T-helper 9 cell (primary cell): ENCODE measurements at places on chromosomes 1 and 21.

GRCh38 chr1:36909946-36910725 is 124.2 kb downstream of the GRIK3 start:
- no peak for DNase-seq

DNA sequence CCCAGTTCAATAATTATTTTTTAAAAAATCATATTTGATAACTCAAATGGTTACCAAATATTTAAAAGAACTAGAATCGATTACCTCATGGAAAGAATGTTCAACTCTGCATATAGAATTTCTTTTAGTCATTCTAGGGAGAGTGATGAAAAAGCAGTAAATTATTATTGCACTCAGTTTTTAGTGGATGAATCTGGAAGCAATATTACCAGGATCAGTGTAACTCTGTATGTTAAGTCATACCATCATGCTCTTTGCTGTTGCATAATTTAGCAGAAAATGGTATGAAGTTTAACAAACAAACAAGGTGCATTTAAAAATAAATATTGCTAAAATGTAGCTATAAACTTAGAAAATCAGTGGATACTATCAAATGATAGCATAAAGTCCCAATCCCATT is 46.1 kb upstream of the ARHGAP29 start:
- DNase-seq = no peak

GRCh38 chr1:183419399-183419798 is 1.2 kb upstream of the NMNAT2 start:
- DNase-seq = no peak

DNA sequence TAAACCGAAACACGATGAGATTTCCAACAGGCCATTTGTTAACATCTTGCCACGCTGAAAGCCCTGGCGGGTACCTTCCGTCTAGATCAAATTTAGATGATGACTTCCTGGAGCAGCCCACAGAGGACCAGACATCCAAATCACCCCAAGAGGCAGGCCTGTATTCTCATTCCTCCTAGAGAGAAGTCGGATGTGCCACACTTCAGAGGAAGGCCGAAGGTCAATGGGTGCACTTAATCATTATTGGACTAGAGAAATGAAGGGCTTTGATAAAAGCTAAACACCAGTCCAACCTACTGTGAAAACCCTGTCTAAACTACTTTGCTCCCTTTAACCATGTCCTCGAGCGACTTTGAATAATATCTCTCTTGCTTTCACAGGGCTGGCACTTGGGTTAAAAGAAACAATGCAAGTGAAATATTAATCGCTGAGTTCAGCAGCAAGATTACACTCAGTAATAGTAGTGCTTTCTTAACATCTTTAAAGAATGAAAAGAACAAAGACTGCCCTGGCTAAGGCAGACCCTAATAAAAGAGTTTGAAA is 76.5 kb downstream of the BCAR3 start:
- no peak for DNase-seq

DNA sequence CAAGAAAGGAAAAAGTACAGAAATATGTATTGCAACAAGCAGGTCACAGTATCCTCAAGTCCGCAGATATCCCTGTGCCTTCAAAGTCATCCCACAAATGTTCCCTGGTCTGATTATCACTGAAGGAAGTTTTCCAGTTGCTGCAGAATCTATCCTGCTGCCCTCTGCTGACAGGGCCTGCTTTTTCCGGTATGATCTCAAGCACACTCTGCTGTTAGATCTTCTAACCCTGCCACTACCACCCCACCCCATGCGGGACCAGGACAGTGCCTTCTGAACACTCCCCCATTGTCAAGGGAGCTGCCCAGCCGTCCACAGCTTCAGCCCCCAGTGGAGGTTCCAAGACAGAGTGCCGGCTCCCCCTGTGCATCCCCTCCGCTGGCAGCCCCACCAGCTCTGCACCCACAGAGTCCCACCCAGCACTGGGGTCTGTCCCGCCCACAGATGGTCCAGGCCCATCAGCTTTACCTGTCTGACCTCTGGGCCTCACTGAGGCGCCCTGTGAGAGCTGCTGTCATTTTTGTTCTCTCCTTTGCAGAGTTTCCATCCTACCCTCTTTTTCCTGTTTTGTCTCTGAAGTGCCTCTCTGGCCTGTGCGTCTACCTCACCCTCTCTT is 27.9 kb downstream of the FAM163A start:
- no peak for DNase-seq

GRCh38 chr21:37407719-37408420 is 41.3 kb downstream of the DYRK1A start:
- no peak for DNase-seq

DNA sequence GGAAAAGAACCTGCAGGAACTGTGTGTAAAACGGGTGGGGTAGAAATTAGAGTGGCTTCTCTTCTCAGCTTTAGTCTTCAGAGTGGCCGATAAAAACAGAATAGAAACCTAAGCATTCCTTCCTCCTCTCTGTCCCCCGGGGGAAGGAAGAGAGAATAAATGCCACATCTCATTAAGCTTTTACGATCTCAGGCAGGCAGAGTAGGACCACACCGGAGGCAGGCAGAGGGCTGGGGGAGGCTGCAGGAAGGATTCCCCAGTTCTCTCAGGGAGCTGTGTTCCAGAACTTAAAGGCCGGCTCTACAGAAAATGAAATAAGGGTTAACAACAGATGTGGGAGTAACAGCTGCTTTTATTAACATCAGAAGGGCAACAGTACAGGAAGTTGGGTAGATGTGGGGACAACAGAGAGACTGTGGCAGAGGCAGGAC is 24.5 kb upstream of the MEF2D start:
- DNase-seq = no peak

GRCh38 chr21:32423320-32424190 is 11.0 kb downstream of the EVA1C start:
- no peak for DNase-seq

DNA sequence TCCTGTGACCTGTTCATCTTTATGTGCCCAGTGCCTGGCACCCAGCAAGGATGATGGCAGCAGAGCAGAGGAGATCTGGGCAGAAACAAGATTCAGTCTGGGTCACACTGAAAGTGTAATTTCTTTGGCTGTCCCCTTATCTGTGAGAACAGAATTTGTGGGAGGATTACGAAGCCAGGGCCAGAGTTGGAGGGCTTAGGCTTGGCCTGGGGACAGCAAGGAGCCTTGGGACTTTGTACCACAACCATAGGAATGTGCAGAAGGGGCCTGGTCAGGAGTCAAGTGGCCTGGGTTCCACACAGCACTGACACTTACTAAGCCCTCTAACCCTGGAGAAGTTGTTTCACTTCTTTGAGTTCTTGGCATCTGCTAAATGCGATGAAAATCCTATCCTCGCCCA is 12.8 kb downstream of the PMVK start:
- DNase-seq = no peak

DNA sequence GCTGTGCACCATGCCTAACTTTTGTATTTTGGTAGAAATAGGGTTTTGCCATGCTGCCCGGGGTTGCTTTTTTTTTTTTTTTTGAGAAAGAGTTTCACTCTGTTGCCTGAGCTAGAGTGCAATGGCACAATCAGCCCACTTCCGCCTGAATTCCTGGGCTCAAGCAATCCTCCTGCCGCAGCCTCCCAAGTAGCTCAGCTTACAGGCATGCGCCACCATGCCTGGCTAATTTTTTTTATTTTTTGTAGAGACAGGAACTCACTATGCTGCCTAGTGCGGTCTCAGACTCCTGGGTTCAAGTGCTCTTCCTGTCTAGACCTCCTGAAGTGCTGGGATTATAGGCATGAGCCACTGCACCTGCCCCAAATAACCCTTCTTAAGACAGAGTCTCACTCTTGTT is 153.5 kb downstream of the SLC45A1 start:
- no peak for DNase-seq

DNA sequence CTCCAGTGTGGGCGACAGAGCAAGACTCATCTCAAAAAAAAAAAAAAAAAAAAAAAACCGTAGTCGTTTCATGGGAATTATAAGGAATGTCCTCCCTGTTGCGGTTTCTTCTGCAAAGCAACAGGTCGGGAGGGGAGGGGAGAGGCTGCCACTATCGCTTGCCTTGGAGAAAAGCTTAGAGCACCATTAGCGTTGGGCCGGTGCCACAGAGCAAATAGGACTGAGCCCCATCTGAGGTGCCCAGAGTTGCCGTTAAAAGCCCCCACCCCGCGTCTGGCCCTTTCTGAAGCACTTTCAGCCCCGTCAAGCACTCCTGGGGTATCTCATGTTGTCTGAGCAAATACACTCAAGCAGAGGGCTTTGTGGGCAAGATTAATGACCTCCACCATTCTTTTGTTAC is 2.2 kb downstream of the RIPPLY3 start:
- no peak for DNase-seq

DNA sequence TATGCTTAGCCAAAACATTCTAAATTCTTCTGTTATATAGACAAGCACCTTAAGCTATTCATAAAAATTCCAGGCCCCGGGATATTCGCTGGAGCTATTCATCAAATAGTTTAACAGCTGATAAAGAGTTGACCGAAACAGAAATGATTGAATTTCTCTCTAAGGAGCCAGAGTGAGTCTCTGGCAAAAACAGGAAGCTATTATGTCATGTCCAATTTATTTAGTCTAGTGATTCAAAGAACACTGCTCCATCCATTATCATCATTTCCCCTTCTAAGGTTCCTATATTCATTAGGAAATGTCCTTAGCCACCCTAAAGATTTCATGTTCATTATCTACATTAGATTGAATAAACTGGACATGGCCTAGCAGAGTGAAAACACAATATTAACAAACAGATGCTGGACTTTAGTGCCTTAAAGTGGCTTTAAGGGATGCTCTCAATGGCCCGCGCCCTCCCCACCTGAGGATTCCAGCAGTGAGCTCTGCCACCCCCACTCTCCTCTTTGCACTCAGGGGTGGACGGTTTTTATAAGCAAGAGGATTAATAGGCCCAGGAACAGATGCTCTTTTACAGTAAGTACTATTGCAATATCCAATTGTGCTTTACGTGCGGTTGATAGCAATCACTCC is 122.1 kb upstream of the RGS1 start:
- no peak for DNase-seq

DNA sequence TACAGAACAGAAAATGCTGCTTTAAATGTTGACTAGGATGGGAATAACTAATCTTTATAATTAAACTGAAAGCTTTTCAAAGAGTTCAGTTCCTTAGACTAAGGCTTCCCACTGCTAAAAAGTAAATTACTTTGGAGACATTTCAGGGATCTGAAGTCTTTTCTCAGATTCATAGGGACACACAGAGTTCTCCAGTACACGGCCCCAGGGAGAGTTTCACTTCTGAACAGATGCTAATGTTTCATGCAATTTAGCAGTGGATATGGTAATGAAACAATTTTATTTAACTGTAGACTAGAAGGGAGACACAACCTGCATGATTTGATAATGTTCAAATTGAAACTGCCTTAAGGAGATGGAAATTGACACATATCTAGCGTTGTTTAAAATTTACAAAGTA is 1282.6 kb downstream of the NCAM2 start:
- no peak for DNase-seq

DNA sequence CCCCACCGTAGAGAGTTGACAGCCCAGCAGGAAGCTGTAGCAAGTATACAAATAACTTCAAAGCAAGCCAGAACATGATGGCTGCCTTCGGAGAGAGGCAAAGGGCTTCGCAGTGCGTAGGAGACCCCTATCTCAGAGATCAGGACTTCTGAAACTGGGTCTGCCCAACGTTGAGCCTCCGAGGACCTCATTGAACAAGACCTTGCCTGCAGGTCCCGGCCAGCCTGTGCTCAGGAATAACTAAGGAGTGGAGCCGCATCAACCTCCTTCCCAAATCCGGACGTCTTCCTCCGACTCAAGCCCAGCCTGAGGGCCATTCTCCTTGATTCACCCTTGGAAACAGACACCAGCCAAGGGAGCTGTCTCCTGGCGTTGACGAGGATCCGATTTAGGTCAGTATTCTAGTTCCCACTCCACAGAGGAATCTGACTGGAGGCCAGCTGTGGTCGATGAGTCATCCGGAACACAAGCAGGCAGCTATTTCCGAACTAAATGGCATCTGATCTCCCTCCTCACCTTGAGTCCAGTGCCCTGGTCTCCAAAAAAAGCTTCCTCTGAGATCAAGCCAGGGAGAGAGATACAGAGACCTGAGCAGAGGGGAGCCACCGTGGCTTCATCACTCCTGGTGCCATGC is 166.5 kb upstream of the COA6 start:
- no peak for DNase-seq

- peak; percentile 22 for DNase-seq
Observed at GRCh38 chr1:167489571-167490340, 28.6 kb downstream of the CD247 start.

DNA sequence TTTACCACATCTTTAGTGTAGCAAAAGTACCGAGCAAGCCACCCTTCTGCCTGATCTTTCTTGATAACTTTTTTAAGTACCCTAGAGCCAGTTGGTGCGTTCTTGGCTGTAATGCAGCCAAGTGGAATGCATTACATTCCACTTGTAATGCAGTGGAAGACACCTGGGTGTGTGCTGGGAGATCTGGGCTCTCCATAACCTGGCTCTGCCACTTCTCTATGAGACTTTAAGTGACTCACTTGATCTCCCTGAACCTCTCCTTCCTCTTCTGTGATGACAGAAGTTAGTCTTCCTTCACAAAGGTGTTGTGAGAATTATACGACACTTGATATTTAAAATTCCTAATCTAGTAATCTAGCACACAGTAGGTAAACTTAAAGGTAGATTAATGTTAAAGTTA is 35.3 kb upstream of the NFIA start:
- no peak for DNase-seq
